AG04450 (cell line): ENCODE measurements at places on chromosomes 13 and 19.

- no peak for DNase-seq
These were observed 10.0 kb upstream of the FOSB start for GRCh38 chr19:45457776-45458175.

DNA sequence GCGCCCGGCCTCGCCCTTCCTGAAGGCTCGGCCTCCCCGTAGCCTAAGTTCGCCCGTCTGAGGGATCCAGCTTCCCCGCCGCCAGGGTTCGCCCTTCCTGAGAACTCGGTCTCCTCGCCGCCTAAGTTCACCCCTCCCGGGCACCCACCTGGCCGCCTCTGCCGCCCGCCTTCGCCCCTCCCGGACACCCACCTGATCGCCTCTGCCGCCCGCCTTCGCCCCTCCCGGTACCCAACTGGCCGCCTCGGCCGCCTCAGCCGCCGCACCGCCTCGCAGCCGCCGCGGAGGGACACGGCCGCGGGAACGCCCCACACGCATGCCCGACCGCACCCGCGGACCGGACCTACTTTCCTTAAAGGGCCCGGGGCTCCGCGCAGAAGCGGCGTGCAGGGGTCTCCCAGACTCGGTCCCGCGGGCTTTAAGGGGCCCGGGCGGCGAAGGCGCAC is at the start of gene MOB3A:
MOB3A (minus strand) TSS at position 293 of the 446 bp plus-strand sequence. CDS start 17,766 bp downstream, outside the sequence.
- peak; percentile 85 for DNase-seq

GRCh38 chr19:2333027-2333806 is 4.7 kb downstream of the SPPL2B start:
- DNase-seq, result no peak

GRCh38 chr19:6032827-6033226 is 54.9 kb upstream of the RANBP3 start:
- DNase-seq, result no peak

- no peak for DNase-seq
These were observed 534.7 kb downstream of the KLF12 start for GRCh38 chr13:73599232-73600128.

DNA sequence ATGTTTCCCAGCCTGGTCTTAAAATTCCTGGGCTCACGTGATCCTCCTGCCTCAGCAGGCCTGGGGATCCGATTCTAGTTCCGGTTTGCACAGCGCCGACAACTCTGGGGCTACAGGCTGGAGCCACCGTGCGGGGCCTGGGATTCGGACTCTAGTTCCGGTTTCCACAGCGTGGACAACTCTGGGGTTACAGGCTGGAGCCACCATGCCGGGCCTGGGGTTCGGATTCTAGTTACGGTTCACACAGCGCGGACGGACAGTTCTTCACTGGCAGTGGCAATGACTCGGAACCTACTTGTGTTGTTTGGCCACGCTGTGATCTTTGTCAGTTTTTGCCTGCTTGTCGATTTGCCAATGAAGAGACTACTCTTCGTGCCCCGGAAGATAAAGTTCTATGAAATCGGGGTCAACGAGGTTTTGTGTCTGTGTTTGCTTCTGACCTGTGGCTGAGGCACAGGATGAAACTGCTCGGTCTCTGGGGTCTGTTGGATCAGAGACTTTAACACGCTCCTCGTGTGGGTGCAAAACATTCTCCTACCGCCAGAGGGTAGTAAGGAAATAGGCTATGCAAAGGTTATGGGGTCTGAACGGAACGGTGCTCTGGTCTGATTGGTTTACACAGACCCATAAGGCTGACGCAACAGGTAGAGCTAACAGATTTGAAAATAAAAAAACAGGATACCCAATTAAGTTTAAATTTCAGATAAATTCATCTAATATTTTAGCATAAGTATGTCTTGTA is 12.1 kb upstream of the ZSCAN1 start:
- DNase-seq, result no peak

DNA sequence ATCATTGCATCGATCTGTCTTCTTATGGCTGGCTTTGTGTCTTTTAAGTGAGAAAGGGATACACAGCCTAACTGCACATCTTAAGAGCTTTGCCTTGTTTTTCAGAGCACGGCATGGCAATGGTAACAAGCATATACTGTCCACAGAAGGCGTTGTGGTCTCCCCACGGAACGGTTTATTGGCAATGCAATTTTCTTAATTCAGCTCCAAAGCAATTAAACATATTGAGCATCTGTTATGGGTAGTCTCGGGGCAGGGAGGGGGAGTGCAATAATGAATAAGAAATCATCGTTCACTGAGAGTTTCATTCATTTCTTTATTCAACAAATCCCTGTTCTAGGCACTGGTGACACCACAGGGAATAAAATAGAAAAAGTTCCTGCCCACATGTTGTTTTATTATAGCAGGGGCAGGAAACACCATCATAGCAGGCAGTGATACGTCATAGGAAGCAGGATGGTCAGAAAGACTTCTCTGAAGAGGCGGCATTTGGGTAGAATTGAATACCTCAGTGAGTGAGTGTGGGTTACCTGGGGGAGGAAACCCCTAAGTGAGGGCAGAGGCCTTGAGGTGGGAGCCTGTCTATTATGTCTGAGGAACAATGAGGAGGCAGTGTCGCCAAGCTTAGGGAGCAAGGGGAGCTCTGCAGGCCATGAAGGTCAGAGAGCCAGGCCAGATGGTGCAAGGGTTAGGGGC is 185.7 kb upstream of the KL start:
- no peak for DNase-seq

DNA sequence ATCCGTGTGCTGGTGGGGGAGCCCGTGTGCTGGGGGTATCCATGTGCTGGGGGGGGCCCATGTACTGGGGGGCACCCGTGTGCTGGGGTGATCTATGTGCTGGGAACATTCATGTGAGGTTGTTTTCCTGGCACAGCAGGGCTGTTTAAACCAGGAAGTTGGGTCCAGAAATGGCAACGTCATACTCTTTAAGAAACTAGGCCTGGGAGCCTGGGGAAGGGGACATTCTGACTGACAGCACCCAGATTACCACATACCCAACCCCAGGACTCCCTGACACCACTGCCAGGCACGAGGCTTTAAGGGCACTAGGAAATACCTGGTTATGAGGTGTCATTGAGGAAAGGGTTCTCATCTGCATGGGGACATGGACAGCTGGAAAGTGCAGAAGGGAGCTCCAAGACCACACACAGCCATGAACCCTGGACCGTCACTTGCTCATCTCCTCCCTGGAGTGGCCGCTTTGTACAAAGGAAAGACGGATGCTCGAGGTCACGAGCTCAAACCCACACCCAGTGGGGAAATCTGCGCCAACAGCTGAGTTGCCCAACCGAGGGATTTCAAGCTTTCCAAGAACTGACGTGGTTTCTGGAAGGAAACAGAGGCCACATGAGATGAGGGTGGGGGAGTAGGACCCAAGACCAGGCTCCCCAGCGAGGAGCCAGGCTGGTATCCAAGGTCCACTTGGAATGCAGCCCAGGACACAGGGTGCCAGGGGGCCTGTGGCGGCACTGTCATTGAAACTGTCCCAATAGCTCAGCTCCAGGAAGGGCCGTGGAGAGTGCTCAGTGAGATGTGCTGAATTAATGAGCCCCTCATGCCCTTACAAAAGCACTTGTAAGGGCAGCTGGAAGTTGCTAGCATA is 40.9 kb downstream of the RAB20 start:
- DNase-seq, result peak; percentile 15

GRCh38 chr19:8615813-8616596 is 5.5 kb upstream of the ADAMTS10 start:
- DNase-seq, result no peak

DNA sequence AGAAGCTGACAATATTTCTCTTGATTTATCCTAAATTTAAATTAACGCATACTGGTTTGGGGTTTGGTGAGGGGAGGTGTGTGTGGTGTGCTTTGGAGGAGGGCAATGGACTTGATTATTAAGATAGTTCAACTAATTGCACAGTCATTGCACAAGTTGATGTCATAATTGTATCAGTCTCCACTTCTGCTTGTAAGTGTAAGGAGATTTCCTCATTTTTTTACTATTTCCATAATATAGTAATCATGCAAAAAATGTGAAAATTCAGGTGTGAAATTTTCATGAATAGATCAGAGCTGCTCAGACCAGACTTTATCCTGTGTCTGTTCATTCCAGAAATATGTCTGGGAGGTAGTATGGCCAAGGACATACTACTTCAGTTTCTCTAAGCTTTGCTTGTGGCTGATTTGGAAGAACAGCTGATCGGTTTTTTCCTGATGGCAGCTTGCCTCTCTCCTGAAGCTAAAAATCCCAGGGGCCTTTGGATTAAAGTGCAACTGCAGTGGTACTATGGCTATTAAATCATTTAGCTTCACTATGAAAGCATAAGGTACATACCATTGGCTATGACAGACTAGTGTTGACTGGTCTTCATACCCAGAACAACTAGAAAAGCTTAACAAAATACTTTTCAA is 201.8 kb upstream of the MIR17HG start:
- DNase-seq, result no peak

DNA sequence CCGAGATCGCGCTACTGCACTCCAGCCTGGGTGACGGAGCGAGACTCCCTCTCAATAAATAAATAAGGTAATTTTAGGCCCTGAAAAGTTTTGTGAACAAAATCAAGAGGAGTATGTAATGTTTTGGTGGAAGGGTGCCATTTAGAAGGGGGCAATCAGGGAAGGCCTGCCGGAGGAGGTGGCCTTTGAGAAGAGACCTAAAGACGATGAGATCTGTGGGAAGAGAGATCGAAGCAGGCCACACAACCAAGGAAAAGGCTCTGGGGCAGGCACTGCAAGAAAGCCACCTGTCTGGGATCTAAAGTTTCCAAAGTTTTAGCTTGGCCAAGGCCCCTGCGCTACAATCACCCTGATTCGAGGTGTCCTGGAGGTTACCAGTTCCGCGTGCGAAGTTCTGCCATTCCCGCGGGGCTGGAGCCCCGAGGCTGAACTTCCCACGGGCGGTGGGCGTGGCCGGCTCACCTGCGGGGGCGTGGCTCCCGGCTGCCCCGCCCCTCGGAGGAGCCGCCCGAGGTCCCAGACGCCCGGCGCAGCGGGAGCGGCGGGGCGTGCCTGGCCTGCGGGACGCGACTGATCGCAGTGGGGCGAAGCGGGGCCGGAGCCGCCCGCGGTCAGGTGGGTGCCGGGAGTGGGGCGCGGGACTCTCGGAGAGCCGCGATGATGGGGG is at the start of gene KLC3:
KLC3 (plus strand) TSS at position 519 of the 667 bp plus-strand sequence. CDS start 4,792 bp downstream, outside the sequence.
- no peak for DNase-seq

DNA sequence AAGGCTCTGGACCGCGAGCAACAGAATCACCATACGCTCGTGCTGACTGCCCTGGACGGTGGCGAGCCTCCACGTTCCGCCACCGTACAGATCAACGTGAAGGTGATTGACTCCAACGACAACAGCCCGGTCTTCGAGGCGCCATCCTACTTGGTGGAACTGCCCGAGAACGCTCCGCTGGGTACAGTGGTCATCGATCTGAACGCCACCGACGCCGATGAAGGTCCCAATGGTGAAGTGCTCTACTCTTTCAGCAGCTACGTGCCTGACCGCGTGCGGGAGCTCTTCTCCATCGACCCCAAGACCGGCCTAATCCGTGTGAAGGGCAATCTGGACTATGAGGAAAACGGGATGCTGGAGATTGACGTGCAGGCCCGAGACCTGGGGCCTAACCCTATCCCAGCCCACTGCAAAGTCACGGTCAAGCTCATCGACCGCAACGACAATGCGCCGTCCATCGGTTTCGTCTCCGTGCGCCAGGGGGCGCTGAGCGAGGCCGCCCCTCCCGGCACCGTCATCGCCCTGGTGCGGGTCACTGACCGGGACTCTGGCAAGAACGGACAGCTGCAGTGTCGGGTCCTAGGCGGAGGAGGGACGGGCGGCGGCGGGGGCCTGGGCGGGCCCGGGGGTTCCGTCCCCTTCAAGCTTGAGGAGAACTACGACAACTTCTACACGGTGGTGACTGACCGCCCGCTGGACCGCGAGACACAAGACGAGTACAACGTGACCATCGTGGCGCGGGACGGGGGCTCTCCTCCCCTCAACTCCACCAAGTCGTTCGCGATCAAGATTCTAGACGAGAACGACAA is 1.8 kb downstream of the PCDH17 start:
- DNase-seq, result no peak

- no peak for DNase-seq
These were observed 11.2 kb upstream of the ZNF358 start for GRCh38 chr19:7504684-7505083.

DNA sequence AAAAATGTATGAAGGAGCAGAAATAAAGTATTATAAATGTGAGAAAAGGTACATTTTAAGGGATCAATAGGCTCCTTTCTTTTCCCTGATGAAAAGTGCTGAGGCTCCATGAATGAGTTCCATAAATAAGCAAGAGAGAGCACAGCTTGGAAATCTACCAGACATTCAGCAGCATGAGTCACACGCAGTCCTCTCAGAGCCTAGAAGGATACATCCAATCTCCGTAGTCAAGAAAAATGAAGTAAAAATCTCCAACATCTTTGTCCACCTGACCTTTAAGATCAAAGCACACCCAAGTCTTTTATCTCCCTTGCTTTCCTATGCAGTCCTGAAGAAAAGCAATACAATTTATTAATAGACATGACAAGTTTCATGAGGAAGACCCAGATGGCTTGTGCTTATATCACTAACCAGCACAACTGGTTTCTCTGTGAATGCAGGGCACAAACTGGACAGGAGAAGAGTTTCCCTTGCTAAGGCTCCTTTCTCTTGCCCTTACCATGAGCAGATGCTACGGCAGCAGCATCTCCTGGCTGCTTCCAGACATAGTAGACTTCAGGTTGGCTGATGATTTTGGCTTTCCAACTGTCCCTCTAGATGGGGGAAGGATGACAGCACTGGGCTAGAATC is 730.8 kb downstream of the EFNB2 start:
- peak; percentile 11 for DNase-seq

DNA sequence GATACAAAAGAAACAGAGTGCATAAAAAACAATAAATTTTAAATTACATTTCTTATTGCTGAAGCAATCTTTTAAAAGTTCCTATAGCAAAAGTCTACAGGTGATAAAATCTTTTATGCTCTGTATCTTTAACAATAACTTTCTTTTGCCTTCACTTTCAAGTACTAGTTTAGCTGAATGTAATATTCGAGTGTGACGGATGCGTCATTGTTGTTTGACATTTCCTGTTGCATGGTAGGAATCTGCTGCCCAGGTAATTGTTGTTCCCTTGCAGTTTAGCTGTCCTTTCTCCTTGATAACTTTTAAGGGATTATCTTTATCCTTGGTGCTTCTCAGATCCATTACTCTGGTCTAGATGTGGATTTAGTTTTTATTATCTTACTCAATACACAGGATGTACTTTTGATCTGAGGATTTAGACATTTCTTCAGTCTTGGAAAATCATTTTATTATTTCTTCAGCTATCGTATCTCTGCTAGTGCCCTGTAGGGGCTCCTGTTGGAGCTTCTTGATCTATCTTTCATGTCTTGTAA is 2.1 kb upstream of the CPB2 start:
- DNase-seq, result no peak

DNA sequence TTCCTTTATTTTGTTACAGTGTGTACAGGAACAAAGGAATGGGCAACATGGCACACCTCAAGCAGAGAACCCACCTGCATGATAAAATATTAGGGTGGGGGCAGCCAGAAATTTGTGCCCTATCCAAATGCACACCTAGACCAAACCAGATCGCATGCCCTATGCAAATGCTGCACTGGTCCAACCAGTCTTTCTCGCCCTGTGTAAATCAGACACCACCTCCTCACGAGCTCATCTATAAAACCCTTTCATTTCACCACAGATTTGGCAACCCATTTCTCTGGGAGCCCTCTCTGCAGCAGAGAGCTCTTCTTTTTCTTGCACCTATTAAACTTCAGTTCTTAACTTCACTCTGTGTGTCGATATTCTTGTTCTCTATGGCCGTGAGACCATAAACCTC is 1559.2 kb downstream of the SLITRK1 start:
- DNase-seq, result no peak

GRCh38 chr19:18945297-18945696 is 4.3 kb upstream of the HOMER3 start:
- no peak for DNase-seq
